ENCODE measurements at places on chromosomes 6 and 20.

GRCh38 chr6:141531040-141531439 lies 601.7 kb upstream of the GJE1 start:
- no peak for DNase-seq

DNA sequence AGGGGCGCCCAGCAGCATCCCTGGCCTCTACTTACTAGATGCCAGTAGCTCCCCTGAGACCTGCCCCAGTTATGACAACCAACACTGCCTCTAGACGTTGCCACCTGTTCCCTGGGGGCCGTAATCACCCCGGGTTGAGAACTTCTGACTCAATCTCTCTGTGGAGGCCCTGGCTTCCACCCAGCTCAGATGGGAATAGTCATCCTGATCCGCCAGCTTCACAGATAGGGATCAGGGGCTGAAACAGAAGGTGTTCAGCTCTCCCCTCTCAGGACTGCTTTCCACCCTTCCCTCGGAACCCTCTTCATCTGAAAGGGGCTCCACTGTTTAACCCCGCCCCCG lies 3.3 kb downstream of the CAPN11 start:
- peak; percentile 65 for DNase-seq

GRCh38 chr6:133683308-133683580 lies 205.7 kb upstream of the TCF21 start:
- no peak for DNase-seq

GRCh38 chr6:31877125-31877650 lies 1.6 kb downstream of the SLC44A4 start:
- DNase-seq, result no peak

DNA sequence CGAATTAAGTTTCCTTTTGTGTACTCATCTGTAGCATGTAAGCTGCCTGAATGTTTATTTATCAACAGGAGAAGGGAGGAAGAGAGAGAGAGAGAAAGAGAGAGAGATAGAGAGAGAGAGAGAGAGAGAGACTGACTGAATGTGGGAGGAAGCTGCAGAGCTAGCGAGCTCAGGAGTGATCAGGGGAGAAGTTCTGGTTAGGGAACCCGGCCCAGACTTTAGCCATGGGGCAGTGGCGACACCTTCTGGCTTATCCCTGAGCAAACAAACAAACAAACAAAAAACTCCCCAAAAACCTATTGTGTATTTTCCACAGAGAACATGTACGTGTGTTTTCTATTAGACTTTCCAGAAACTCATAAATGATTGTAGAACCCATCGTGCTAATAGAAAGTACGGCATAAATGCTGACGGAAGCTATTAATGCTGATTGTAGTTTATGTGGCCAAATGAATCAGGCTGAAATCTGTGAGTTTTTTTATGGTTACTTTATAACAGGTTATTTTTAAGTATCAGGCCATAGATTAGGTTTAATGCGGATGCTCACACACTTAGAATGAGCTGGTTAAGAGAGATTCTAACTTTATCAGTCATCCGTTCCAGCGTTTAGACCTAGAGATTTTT lies 92.8 kb downstream of the CLIC5 start:
- peak; percentile 71 for DNase-seq

- DNase-seq, result no peak
Observed at GRCh38 chr6:165146456-165146855, 162.9 kb downstream of the C6orf118 start.

- peak; percentile 17 for DNase-seq
Observed at GRCh38 chr6:53524455-53524815, 20.5 kb downstream of the GCLC start.

GRCh38 chr6:140581601-140582000 lies 1207.2 kb upstream of the CITED2 start:
- no peak for DNase-seq

DNA sequence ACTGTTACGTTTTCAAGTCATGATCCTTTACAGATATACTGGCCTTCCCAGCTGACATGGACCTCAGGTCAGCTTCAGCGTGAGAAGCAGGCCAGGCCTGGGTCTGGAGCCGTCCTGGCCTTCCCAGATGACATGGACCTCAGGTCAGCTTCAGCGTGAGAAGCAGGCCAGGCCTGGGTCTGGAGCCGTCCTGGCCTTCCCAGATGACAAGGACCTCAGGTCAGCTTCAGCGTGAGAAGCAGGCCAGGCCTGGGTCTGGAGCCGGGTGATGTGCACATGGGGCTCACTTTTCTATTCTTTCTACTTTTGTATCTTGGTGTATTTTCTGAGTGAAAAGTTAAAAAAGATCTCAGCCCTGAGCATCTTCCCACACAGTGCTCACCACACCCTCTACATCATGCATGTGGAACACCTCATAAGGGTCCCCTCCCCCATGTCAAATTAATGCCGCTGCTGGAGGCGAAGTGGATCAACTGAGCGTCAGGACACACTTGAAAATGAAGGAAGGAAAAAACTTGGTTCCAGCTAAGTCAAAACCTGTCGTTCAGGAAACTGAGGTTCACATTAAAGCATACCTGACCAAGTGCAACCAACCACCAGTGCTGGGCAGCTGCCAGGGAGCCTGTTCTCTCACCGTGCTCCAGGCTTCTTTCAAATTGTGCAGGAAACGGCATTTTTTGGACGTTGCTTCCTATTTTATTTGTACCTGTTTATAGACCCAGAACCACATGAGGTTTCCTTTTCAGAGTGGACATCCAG lies 32.2 kb downstream of the KIF25 start:
- DNase-seq, result no peak

DNA sequence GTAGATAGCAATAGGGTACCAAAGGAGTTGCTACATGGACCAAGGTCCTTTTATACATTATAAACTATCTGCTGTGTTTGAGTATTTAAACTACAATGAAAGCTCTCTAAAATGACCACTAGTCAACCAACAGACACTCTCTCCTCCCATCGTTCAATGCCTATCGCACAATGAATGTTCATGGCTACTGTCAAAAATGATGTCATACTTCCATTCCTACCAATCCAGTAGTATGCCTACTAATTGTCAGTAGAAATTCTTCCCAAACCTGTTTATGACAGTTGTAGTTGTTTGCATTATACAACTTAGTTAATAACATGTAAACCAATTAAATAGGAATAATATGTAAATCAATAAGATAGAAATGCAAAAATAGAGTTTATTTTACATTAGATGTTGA lies 39.0 kb upstream of the VSX1 start:
- no peak for DNase-seq

DNA sequence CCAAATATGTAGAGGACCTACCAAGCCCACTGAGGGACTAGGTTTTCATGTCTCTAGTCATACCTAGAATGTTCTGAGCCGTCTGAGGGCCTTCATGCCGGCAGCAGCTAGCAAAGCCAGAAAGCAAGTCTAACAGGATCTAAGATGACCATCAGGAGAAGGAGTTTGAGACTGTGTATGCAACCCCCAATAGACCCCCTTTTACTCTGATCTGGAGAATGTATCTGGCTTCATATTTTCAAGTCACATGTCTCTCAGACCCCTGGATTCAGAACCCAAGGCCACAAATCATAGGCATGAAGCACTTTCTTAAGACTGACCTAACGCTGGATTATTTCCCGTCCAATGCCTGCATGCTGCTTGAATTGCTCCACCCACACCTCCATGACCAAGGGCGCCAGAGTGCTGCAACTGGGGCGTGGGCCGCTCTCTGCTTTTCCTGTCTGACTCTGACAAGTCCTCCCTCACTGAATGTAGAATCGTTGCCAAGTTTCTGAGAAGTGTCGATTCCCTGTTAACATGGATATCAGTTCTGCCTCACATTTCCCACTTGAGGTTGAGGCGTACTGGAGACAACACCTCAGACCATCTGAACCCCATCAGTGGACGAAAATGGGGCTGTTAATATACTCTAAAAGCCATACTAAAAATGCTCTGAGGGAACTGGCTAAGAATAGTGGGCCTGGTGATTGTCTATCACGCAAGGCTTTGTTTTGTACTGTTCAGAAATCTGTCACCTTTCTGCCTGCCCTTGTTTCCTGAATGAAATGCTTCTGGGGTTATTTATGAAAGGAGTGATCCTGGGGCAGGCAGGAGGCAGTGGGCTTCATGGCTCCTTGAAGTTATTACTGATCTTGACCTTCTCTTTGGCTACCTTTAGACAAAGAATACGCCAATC lies 23.9 kb upstream of the ASXL1 start:
- no peak for DNase-seq

- DNase-seq, result peak; percentile 29
Observed at GRCh38 chr20:23200914-23201313, 114.8 kb upstream of the CD93 start.

DNA sequence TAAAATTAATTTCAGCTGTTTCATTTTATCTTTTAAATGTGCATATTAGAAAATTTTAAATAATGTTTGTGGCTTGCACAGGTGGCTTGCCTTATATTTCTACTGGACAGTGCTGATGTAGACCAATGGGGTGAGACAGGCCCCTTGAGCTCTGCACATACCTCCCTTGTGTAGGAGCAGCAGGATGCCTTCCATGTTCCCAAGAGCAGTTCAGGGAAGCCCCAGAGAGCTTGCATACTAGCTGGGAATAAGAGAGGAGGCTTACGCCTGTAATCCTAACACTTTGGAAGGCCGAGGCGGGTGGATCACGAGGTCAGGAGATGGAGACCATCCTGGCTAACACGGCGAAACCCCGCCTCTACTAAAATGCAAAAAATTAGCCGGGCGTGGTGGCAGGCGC lies 61.4 kb downstream of the RFPL4B start:
- no peak for DNase-seq

DNA sequence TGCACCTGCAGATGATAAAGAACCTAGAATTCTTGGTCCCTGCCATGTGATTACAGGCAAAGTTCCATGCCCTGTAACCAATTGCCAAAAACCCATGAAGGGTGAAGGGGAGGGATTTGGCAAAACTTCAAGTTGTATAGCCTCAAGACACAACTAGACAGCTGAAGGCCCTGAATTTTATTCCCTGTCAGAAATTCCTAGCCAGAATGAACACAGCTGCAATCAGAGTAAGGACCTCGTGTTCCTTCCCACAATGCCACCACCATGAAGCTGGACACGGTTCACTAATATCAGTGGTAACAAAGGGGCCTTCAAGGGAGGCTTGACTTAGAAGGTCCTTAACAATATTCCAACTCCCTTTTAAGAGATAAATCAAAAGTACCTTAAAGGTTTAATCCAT lies 22.5 kb upstream of the IRAK1BP1 start:
- no peak for DNase-seq

DNA sequence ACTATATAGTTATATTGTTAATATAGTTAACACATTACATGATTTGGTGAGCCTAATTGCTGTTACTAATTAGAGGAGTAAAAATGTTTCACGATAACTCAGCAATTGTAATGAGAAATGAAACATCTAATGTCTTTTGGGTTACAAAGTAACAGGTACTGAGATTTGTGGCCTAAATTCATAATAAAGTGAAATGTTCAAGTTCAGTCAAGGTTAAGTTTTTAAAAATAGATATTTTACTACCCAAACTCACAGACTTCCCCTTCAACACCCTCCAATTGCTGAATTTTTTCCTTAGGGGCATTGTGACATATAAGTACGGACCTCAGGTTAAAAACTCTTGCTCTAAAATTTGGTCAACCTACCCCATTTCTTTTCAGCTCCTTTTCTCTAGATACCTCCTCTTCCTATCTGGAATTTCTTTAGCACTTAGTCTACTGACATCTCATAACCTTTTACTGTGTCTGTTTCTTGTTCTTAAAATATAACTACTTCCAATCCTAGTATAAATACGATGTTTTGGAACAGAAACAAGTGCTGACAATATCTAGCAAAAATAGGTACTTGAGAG lies 112.3 kb upstream of the PRSS16 start:
- DNase-seq, result no peak

DNA sequence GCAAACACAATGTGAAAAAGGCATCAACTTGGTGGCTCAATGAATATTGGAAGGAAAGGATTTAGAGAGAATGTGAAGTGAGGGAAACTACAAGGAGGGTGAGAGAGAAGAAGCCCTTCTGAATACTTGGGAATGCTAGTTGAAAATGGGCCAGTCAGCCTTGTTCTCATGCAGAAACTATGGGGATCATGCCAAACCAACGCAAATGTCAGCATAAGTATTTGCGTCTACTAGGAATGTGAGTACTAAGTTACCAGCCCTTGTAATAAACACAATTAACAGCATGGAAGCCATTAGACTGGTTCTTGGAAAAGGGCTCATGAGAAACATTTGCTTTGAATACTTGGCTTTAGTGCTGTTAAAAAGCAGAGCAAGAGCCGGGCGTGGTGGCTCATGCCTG lies 54.9 kb upstream of the AIG1 start:
- DNase-seq, result no peak

DNA sequence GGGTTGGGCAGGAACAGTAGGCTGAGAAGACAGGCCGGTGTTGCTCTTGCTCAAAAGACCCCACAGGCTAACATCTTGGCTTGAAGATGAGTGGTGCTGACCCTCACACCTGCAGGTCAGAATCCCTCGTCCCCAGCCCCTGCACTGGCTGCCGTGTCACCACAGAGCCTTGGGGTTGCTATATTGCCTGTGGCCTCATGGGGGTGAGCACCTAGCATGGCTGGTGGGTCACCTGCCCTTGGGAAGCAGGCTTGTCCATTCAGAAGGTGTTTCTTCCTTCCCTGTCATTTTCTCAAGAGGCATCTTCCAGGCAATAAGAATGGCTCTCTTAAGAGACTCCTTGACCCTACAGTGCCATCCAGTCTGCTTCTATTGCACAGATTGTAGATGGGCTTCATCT lies 7.7 kb downstream of the SLC22A16 start:
- no peak for DNase-seq

DNA sequence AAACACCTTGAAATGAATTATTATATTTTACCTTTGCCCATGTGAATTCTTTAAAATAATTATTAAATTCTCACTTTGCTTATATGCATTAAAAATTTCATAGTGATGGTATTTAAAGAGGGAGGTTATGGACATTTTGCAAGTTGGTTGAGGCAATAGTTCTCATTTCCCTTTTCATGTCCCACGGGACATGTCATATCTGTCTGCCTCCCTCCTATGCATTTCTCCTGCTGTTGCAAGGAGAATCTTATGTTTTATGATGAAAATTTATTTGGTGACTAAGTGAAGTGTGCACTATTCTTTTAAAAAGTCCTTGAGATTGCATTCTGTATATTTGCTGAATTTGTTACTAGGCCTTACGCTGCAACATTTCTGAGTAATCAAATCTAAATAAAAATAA lies 67.2 kb downstream of the UTRN start:
- DNase-seq, result no peak

- DNase-seq, result no peak
Observed at GRCh38 chr6:44723439-44724197, 336.1 kb downstream of the CDC5L start.

GRCh38 chr6:25035512-25036435 lies 100.0 kb upstream of the RIPOR2 start:
- DNase-seq, result peak; percentile 40

DNA sequence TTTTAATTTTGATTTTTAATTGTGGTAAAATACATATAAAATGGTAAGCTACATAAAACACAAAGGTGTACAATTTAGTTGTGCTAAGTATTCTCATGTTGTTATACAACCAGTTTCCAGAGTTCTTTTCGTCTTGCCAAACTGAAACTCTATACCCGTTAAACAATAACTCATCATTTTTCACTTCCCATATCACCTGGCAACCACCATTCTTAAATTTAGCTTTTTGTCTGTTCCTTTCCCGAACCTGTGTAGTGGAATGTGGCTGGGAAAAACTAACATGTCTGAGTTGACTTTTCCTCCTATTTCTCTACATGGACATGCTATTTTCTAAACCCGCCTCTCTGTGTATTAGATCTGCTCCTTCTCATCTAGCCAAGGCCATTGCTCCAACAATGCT lies 27.6 kb downstream of the RPRD1B start:
- no peak for DNase-seq

GRCh38 chr6:27854421-27854820 lies 57.8 kb downstream of the OR2B2 start:
- no peak for DNase-seq

All from A172 (cell line).